Activated T-cell treated with anti-CD3 and anti-CD28 coated beads for 4 hours (primary cell): ENCODE measurements at places on chromosomes 1 and 21.

DNA sequence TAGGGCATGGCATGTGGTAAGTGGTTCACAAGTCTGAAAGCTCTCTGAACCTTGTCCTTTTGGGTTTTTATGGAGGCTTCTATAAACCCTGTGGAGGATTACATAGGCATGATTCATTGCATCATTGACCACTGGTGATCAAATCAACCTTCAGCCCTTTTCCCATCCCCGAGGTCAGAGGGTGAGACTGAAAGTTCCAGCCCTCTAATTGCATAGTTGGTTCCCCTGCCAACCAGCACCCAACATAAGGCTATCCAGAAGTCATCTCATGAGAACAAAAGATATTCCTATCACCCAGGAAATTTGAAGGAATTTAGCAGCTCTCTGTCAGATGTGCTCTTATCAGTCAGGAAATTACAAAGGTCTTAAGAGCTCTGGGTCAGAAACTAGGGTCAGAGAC lies 89.5 kb upstream of the ARTN start:
- DNase-seq, result no peak

- DNase-seq, result no peak
Measured at GRCh38 chr1:212614453-212615200, 6.1 kb downstream of the ATF3 start.

- DNase-seq, result no peak
Measured at GRCh38 chr1:230255116-230255515, 171.0 kb downstream of the PGBD5 start.

GRCh38 chr1:211369640-211370039 lies 43.0 kb downstream of the TRAF5 start:
- DNase-seq, result no peak

DNA sequence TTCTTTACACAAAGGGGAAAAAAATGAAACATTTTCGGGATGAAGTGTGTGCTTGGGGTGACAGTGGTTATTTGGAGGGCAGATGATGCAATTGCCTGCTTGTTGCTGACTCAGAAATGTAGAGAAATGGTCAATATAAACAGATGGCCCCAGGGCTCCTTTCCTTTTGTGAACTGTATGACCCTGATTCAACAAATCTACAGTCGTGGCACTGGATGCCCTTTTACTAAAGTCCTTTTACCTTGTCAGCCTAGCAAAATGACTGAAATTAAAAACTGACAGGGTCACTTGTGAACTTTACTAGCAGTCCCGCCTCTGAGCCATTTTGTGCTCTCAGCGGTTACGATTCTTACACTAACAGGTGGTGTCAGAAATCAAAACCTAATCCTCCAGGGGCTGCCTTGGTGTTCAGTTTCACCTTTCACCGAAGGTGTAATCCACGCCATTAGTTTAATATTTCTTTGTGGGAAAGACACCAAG lies 49.8 kb downstream of the GREM2 start:
- DNase-seq, result no peak

DNA sequence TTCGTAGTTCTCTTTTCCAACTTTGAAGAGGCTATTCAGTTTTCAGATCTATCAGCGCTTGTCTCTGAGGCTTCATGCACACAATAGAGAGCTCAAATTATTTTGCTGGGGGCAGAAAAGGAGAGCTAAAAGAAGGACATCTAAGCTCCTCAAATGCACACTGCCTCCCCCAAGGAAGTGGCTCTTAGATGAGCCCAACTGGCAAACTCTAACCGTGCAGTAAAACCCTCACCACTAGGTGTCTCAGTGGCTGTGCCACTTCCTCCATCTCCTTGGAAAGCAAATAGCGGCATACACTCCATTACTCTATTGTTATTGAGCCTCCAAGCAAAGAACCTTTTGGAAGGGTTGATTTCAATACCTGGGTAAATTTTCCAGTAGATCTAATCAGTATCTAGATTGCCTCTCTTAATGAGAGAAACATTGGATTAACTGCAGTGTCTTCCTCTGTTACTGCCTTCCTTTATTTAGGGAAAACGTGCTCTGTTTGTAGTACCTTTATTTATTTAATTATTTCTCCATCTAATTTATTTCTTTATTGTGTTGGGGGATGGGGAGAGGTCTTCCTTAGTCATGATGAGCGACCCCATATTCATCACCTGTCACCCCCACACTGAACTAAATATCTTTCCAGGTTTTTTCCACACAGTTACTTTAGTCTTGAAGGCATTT lies 9.2 kb upstream of the SFPQ start:
- peak; percentile 57 for DNase-seq

GRCh38 chr1:84480650-84481049 lies 1.6 kb downstream of the RPF1 start:
- no peak for DNase-seq

DNA sequence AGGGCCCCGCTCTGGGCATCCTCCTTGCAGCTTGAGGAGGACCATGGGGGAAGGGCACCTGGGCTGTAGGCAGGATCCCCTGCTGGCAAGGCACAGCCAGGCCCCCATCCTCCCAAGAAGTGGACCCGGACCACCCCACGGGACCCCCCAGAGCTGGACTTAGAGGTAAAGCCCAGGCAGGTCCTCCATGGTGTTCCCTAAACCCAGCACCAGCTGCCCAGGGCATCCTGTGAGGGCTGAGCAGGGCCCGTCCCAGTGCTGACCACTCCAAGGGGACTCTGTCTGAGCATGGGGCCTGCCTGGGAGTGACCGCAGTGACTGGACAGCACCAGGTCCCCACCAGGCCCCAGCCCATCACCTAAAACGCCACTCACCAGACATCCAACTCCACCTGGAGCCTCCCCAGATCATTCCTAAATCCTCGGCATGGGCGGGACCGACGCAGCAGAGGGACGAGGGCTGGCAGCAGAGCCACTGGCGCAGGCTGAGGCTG lies 21.3 kb downstream of the COL6A2 start:
- no peak for DNase-seq

GRCh38 chr1:4422504-4423289 lies 231.7 kb upstream of the AJAP1 start:
- no peak for DNase-seq

GRCh38 chr1:206829282-206829681 lies 36.1 kb upstream of the IL20 start:
- no peak for DNase-seq

DNA sequence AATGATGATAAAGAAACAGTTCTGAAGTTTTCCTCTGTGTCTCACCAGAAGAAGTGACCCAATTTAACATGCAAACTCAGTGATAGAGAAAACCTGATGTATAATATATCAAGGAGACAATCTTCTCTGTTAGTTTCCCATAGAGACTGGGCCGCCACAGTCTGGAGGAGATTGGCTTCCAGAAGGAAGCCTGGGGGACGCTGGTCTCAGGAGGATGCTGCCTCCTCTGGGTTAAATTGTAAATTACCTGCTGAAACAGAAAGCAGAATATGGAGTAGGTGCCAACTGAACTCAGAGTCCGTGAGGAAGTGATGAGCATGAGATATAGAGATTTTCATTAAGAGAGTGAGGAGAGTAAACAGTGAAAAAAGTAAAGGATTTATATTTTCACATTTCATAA lies 15.8 kb downstream of the OR14I1 start:
- DNase-seq, result no peak

- DNase-seq, result no peak
Measured at GRCh38 chr1:235876402-235876841, 9.7 kb upstream of the LYST start.

- no peak for DNase-seq
Measured at GRCh38 chr1:224873434-224874369, 55.8 kb upstream of the DNAH14 start.

- DNase-seq, result no peak
Measured at GRCh38 chr1:115723756-115724155, 44.8 kb downstream of the CASQ2 start.

- no peak for DNase-seq
Measured at GRCh38 chr1:14944471-14944985, 209.0 kb upstream of the TMEM51 start.

DNA sequence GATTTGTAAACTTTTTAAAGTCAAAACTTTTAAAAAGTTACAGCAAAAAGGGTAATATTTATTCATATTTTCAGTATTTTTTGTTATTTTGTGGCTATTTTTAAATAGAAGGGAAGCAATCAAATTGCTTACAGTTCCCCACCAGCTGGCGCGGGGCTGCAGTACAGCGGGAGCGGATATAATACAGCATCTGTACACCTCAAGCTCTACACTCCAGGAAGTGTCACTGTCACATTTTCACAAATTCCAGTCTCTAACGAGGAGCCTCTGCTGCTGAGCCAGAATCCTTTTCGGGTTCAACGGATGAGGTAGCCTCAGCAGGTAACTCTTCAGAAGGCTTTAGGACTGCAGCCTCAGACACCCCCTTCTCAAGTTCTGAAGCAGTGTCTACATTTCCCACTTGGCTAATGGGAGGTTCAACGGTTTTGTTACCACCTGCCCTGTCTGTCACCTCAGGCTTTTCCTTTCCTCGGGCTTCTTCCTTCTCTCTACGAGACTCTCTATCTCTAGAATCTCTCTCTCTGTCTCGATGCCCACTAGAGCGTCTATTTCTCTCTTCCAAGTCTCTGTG lies 11.7 kb downstream of the SOD1 start:
- no peak for DNase-seq

- DNase-seq, result no peak
Measured at GRCh38 chr1:246651012-246651695, 73.1 kb upstream of the SCCPDH start.

DNA sequence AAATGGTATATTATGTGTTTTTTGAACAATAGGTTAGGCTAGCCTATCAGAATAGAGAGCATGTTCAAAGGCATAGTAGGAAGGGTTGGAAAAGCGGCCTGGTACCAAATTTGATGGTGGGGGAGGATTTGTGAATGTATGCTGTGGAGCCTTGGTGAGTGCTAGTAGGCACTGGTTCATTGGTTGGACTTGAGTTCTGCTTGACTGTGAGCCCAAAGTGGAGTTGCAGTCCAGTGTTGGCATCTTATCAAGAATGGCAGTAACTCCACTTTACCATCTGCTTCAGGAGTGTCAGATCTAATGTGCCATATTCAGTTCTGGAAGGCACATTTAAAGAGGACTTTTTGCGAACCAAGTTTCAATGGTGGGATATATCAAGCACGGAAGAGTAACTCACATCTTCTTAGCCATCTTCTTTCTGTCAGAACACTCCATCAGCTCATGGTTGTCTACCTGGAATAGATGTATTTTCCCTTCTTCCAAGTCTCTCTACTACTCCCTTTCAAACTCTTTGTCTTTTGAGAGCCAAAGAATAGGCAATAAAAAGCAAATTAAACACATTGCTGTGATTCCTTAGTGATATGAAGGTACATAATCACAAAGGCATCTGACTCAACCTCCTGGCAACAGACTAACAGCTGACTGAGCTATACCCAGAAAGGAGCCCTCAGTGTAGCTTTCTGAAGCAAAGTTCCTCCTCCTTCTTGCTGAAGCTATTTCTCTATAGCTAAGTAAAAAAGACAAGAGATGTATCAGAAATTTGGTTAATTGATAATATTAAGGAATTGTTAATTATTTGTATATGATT lies 21.7 kb downstream of the LRRC8B start:
- no peak for DNase-seq

GRCh38 chr1:225652729-225653462 lies at the start of gene ENAH:
TSS of gene ENAH (minus strand) at chr1:225653123. CDS start at chr1:225652690, 433 bp downstream.
- peak; percentile 30 for DNase-seq

DNA sequence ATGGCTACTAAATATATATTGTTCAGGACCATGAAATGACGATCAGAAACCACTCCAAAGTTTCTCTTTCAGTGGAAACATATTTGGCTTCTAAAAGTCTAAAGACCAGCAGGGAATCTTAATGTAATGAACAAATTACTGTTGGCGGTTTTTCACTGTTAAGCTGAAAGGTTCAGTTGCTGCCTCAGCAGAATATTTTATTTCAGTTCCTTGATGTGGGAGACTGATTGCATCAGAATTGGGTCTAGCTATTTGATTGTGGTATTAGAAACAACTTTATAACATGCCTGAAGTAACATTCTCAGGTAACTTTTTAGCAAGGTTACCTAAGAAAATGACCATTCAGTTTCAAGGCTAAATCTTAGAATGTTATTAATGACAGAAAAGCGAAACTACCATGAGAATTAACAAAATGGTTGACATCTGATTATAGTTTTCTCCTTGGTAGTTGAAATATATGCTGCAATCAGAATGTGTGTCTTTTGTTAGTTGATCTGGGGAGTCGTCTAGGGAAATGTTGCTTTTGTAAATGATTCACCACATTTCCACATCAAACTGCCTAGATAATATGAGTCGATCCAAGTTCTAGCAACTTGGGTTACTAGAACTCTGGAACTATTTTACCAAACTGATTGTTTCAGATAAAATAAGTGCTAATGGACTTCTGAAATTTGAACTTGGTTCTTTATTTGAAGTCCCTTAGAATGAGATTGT lies 200.4 kb downstream of the HMCN1 start:
- DNase-seq, result no peak

- DNase-seq, result peak; percentile 43
Measured at GRCh38 chr1:119885903-119886783, 10.2 kb downstream of the ADAM30 start.

DNA sequence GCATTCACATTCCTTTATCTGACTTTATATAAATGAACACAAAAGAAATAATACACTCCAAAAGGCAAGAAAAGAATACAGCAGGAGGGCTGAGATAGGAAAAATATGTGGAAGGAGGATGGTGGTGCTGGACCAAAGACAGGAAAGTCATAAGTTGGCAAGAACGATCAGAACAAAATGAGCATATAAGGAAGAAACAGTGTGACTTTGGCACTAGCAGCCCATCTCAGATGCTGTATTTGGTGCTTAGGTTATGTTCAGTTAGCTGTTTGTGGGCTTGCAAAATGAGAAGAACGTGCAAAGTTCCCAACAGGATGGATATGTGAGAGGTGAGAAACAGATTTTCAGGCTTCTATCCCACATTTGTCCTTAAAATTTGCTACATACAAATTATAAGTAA lies 719.8 kb upstream of the ADGRL4 start:
- no peak for DNase-seq

DNA sequence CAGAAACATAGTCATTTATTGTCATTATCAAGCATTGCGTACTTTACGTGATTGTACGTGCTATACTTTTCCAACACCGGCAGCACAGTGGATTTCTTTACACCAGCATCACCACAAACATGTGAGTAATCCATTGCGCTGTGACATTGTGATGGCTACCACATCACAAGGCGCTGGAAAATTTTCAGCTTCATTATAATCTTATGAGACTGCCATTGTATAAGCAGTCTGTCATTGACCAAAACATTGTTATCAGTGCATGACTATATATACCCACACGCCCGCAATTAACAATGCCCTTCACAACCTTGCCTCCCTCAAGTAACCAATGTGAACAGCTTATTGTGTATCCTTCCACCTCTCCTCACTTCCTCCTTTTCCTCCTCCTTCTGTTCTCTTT lies 137.6 kb downstream of the ZZZ3 start:
- no peak for DNase-seq
